ENCODE measurements at places on chromosomes 1 and 21.

DNA sequence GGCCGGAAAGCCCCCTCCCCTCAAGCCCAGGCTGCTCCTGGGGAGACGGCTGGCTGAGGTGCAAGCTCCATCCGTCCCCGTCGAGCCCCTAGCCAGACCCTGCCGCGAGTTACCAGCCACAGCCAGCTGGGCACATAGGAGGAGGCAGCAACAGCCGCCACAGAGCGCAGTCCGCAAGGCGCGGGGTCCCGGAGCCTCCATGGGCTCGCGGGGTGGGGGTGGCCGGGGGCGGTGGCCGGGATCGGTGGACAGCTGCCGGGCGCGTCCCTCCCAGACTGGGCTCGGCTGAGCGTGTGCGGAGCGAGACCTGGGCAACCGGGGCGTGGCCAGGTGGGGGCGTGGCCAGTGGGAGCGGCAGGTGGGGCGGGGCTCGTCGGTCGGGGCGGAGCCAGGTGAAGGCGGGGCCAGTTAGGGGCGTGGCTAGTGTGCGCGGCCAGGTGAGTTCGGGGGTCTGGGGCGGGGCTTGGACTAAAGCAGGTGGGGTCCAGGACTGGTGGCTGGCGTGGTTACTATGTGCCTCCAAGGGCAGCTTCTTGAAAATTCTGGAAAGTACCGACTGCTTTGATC is at the start of gene CD164L2:
Gene CD164L2 (minus strand): TSS at position 295 of the 567 bp plus-strand sequence. CDS start 94 bp downstream, at position 201.
- no peak for DNase-seq

GRCh38 chr1:74693473-74693872 is 19.9 kb upstream of the ERICH3 start:
- DNase-seq: peak; percentile 64

- no peak for DNase-seq
Observed at GRCh38 chr21:40151611-40152010, 284.4 kb downstream of the PCP4 start.

DNA sequence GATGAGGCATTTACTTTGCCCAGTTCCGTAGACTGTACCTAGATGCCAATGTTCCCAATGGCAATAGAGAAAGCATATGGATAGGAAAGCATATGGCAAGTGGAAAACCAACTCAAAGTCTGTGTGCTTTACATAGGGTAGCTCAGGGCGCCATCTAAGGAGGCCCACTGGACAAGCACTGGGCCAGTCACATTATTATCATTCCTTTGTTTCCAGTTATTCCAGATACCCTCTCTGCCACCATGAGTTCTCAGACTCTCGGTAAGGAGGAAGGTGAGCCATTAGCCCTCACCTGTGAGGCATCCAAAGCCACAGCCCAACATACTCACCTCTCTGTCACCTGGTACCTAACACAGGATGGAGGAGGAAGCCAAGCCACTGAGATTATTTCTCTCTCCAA is 9.8 kb downstream of the CD101 start:
- DNase-seq: no peak

DNA sequence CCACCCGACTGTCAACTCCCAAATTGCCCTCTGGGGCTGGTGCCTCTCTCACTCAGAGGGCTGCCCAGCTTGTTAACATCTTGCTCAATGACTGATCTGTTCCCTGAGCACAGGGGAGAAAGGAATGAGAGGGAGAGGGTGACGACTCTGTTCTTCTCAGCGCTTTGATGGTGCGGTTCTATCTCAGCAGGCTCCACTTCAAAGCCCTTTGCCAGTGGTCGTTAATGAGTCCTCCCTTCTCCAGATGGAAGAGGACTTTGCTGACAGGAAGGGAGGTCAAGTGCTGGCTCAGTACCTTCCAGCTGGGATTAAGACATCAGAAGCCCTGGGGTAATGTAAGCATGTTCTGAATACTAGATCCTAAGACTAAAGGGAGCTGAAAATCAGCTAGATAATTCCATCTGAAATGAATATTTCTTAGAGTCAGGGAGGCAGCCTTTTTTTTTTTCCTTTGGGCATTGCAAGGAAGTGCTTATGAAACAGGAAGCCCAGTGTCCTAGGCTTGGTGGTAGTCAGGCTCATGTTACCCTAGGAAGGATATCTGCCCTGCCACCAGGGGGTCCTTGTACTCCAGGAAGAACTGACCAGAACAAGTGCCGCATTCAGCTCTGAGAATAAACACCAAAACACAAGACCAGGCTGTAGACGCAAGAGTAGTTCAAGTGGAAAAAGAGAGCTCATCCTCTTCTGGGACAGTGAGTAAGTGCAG is 4.7 kb downstream of the FMOD start:
- peak; percentile 27 for DNase-seq

GRCh38 chr21:41620982-41621381 is 113.0 kb upstream of the TMPRSS2 start:
- DNase-seq: peak; percentile 46

DNA sequence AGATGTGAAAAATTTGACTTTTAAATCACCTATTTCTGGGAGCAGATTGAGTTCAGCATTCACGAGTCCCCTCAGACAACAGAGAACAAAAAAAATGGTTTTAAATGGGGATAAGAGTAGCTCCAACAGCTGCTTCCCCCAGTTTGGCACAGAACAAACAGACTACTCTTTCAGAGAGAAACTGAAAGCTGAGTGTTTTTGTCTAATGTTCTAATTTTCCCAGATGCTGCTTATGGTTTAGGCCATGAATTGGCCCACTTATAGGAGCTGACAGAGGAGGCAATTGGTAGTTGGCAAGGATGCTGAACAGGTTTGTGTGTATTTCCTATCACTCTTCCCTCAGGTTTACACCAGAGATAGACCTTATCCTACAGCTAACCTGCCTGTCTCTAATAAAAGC is 1637.4 kb upstream of the PRMT6 start:
- no peak for DNase-seq

DNA sequence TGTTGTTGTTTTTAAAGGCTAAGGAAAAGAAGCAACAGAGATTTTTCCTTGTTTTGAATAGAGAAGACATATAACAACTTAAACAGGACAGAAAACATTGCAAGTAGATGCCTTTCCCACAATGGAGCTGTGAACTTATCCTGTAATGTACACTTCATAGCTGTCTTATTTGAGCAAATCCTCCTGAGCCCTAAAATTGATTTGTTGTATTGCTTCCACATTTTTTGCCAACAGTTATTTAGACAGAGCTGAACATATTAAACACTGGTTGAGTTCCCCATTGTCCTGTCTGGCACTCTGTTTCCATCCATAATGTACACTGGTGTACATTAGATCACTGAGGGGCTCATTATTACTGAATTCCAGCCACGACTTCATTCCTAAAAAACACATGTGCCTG is 32.2 kb downstream of the CACHD1 start:
- DNase-seq: no peak

- DNase-seq: peak; percentile 59
Observed at GRCh38 chr1:180623579-180624347, 8.1 kb upstream of the XPR1 start.

DNA sequence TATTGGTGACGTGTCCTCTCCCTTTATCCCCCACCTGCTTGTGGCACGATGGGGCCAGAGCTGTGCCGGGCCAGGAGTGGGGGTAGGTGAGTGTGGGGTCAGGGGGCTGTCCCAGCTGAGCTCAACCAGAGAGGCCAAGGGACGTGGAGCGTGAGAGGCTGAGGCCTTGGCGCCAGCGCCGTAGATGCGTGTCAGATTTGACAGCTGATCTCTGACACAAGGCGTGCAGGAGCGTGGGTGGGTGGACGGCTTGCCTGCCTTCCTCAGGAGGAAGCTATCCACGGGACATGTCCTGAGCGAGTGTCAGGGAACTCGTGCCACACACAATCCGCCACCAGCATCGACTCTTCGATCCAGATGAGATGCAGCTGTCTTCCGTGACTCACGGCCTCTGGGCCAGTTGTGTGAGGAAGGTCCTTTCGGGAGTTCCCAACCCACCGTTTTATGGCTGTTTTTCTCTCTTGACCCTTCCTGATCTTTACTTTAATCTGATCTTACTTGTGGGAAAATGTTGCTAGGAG is 56.7 kb downstream of the SPSB1 start:
- DNase-seq: no peak

GRCh38 chr21:25568246-25568645 is 39.0 kb downstream of the MRPL39 start:
- peak; percentile 83 for DNase-seq

DNA sequence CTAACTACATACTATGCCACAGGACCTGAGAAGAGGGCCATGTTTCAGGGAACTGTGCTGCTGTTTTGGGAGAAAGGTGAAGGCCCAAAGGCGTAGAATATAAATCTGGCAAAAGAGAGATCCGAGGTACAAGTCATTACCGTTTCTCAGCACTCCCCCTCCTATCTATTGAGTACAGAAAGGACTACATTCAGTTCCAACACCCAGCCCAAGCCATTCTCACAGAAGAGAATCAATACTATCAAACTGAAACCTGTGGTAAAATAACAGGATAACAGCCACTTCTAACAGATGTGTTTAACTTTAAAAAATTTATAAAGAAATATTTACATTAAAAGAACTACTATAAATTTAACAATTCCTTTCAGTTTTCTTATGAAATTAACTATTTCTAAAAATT is 7.8 kb downstream of the AHCTF1 start:
- DNase-seq: no peak

GRCh38 chr1:160211046-160211790 is 6.0 kb downstream of the PEA15 start:
- DNase-seq: no peak

- DNase-seq: no peak
Observed at GRCh38 chr1:183993132-183993531, 44.4 kb downstream of the COLGALT2 start.

DNA sequence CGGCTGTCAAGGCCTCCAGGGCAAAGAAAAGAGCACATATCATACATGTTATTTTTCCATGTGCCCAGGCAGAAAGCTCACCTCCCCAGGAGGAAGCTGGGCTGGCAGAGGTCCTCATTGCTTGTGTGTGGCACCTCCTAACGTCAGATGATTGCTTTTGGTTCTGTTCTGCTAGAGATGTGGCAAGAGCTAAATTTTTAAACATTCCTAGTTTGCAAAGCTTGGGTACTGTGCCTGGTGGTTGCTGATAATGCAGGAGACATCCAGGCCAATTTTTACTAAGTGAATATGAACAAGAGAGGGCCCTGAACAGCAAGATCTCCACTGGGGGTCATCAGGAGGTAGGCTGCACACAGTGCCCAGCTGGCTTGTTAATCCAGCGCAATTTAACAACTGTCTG is 93.9 kb downstream of the TBX19 start:
- no peak for DNase-seq

- DNase-seq: no peak
Observed at GRCh38 chr1:43143441-43143888, 28.6 kb downstream of the EBNA1BP2 start.

DNA sequence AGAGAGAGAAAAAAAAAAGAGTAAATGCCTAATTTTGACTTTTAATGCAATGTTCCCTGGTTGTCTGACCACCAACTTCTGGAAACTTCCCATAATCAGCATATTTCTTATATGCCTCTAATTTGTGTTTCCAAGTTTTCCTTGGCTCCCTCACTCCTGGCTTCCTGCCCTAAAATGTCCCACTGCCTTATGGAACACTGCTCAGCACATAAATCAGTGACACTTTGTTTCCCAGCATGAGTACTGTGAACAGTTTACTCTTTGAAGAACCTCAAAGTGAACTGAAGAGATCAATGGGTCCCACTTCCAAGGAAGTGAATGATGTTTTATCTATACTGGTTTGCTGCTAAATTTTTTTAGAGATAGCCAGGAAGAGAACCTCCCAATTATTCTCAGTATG is 271.3 kb upstream of the PRMT6 start:
- no peak for DNase-seq

- no peak for DNase-seq
Observed at GRCh38 chr1:60152891-60153290, 79.3 kb upstream of the C1orf87 start.
